ENCODE measurements at places on chromosomes 3 and 15. TPM values are rescaled to one million over a fixed set of nuclear protein-coding genes. Genes with fewer than 3 reads are reported as not detected.

- H3K36me3 ChIP-seq = no peaks in the 10 kb centered on the region
- no peak for DNase-seq
- H3K27ac ChIP-seq = peak overlapping the region; percentile 25
- peaks cover 31% of the 10 kb centered on the region for H3K4me1 ChIP-seq
- H3K27me3 ChIP-seq = no peaks in the 10 kb centered on the region
These were observed 36.0 kb downstream of the RAB27A start for GRCh38 chr15:55253580-55253979.

DNA sequence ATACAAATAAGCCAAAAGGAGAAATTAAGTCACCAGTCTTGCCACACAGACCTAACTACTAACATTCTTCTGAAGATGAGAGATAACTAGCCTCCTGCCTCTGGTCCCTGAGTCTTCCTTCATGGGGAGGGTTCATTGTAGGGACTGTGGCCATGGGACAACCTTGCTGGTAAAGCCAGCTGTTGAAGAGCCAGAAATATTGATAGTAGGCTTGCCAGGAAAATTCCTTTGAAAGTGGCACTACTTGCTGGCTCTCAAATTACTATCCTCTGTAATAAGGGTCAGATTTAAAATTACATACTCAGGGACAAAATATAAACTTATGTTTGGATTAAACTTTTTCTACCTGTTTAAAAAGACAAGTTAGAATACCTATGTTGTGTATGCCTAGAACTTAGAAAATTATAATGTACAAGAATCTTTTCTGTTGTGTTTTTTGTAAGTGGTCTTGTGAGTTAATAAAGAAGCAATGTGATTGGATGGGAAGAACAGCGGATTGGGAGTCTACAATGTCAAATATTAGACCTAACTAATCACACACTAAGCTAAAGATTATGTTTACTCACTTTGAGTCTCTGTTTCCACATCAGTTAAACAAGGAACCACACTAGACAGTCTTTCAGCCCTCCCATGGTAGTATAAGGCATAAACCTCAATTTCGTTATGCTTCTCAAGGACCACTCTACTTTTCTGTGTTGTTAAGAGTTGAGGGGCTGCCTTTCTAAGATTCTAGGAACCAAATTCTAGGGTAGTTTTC is 60.0 kb upstream of the TRIM71 start:
- DNase-seq = no peak
- no peak overlapping the region for H3K4me3 ChIP-seq
- H3K36me3 ChIP-seq = no peaks in the 10 kb centered on the region
- H3K27me3 ChIP-seq = no peaks in the 10 kb centered on the region
- H3K27ac ChIP-seq = no peak overlapping the region

DNA sequence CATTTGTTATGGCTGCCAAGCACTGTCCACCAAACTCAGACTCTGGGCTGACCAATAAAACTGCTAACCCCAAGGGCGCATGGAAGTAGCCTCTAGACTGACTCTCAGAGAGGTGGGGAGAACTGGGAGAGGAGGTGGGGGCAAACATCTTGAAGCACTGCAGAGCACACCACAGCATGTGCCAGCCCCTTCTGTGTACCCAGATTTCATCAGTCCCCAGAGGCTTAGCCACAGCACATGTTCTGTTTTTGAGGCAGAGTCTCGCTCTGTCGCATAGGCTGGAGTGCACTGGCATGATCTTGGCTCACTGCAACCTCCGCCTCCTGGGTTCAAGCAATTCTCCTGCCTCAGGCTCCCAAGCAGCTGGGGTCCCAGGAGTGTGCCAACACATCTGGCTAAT is 119.5 kb upstream of the SPATA12 start:
- no peaks in the 10 kb centered on the region for H3K27me3 ChIP-seq
- H3K4me3 ChIP-seq = no peak overlapping the region
- no peaks in the 10 kb centered on the region for H3K4me1 ChIP-seq
- no peak overlapping the region for H3K27ac ChIP-seq

- no peak overlapping the region for H3K27ac ChIP-seq
- no peaks in the 10 kb centered on the region for H3K27me3 ChIP-seq
- no peaks in the 10 kb centered on the region for H3K36me3 ChIP-seq
- no peaks in the 10 kb centered on the region for H3K4me1 ChIP-seq
- DNase-seq = no peak
- H3K4me3 ChIP-seq = no peak overlapping the region
These were observed 102.1 kb upstream of the AGBL1 start for GRCh38 chr15:85977586-85977985.

- H3K27ac ChIP-seq = no peak overlapping the region
- no peaks in the 10 kb centered on the region for H3K36me3 ChIP-seq
- H3K27me3 ChIP-seq = no peaks in the 10 kb centered on the region
- H3K4me3 ChIP-seq = no peak overlapping the region
- no peak for DNase-seq
These were observed 67.1 kb upstream of the SEC13 start for GRCh38 chr3:10387881-10388609.

DNA sequence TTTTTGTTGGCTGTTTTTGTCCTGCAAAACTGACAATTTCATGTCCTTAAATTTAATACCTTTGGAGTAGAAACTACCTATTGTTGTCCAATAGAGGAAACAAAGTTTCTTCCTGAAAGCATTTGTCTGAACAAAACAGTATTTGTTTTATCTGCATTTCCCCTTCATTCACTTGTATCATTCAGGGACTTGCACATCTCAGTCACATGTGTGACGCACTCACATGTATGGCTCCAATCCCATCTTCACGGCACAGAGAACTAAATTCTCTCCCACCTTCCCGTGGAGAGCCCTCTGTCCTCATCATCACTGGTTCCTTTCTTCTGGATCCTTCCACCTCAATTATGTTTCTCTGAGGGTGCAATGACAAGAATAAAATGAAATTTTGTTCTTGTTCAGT is 49.5 kb upstream of the GOLGA8J start:
- no peaks in the 10 kb centered on the region for H3K4me1 ChIP-seq
- DNase-seq = no peak
- H3K27me3 ChIP-seq = no peaks in the 10 kb centered on the region
- H3K36me3 ChIP-seq = no peaks in the 10 kb centered on the region
- H3K27ac ChIP-seq = no peak overlapping the region

GRCh38 chr3:24674261-24674660 is 179.6 kb upstream of the THRB start:
- H3K27me3 ChIP-seq = no peaks in the 10 kb centered on the region
- no peak overlapping the region for H3K27ac ChIP-seq
- H3K36me3 ChIP-seq = no peaks in the 10 kb centered on the region

FOXL2NB gene
- not detected for total RNA-seq

ARHGAP31 gene
- 12.9 TPM for total RNA-seq

CD80 gene
- 19.8 TPM for total RNA-seq

CLDN11 gene
- total RNA-seq = 5.8 TPM

GPR87 gene
- not detected for total RNA-seq

ISLR gene
- 19.0 TPM for total RNA-seq

AMT gene
- 18.9 TPM for total RNA-seq

Data from Peyer's patch (tissue), 4 donors.